Activated T-helper 9 cell treated with anti-CD3 and anti-CD28 coated beads, Interleukin-2, amount 50 U/mL, for 16 hours (primary cell): ENCODE measurements at places on chromosomes 3 and 15.

- DNase-seq, result no peak
Observed at GRCh38 chr3:156158656-156159295, 38.4 kb downstream of the KCNAB1 start.

- DNase-seq, result no peak
Observed at GRCh38 chr3:119945291-119945690, 149.0 kb downstream of the GSK3B start.

DNA sequence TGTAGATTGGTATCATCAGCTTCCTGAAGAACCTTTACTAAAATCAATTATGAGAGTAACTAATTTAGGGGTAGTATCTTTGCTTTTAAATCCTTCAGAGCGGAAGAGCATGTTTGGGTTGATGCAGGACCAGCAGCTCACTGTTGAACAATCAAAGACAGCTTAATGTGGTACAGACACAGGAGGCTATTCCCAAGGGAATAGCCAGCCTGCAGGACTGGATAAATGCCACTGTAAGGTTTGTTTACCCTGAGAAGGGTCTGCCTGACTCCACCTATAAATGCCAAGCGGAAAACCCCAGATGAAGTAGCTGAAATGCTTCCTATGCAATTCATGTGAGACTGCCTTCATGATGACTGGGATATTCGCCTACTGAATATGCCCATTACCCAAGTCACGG, 16.0 kb upstream of the STAC start:
- DNase-seq, result no peak

- DNase-seq, result no peak
Observed at GRCh38 chr3:65936908-65937638, 101.6 kb downstream of the MAGI1 start.

- no peak for DNase-seq
Observed at GRCh38 chr3:139295040-139295439, 48.8 kb upstream of the MRPS22 start.

- no peak for DNase-seq
Observed at GRCh38 chr15:58880320-58880719, 53.2 kb downstream of the SLTM start.

GRCh38 chr3:57003676-57004075, 56.8 kb upstream of the SPATA12 start:
- DNase-seq, result no peak

GRCh38 chr3:39164414-39164813, 11.0 kb upstream of the CSRNP1 start:
- no peak for DNase-seq

DNA sequence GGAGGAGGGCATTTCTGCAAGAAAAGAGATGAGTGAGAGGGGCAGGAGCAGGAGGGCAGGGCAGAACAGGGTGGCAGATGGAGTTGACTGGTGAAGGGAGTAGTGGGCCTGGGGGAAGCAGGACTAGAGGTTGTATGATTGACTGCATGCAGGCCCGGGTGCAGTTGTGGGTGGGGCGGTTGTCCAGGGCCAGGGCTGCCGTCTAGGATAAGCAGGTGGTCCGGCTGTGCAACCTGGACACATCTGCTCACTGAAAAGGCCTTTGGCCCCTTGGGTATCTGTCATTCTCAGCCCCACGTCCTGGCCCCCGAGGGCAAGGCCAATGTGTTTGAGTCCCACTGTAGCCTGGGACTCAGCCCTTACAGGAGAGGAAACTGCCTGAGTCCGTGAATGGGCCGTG, 25.4 kb downstream of the ALS2CL start:
- no peak for DNase-seq

GRCh38 chr3:189809583-189809982, 178.4 kb downstream of the TP63 start:
- no peak for DNase-seq
